ENCODE measurements at places on chromosomes 5 and 9. TPM values are rescaled to one million over a fixed set of nuclear protein-coding genes. Genes with fewer than 3 reads are reported as not detected.

DNA sequence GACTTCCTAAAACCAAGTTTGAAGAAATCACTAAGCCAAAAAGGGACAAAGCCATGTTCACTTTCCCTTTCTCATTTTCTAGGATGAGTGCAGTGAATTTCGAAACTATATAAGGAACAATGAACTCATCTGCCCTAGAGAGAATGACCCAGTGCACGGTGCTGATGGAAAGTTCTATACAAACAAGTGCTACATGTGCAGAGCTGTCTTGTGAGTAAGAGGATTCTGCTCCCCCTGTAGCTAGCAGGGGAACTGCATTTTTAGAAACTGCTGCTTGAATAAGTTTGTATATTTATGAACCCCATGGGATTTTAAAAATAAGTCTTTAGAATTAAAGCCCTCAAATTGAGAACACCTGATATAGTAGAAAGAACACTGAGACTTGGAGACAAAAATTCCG, 42.7 kb upstream of the SPINK14 start:
- H3K36me3 ChIP-seq = peaks cover 12% of the 10 kb centered on the region
- no peak for DNase-seq
- no peak overlapping the region for H3K4me3 ChIP-seq
- no peak overlapping the region for H3K27ac ChIP-seq
- H3K27me3 ChIP-seq = no peaks in the 10 kb centered on the region
- H3K4me1 ChIP-seq = no peaks in the 10 kb centered on the region

- peaks cover 3% of the 10 kb centered on the region for H3K4me1 ChIP-seq
- peaks cover 2% of the 10 kb centered on the region for H3K27me3 ChIP-seq
Measured at GRCh38 chr9:109141375-109141774, 21.6 kb upstream of the TMEM245 start.

GRCh38 chr9:123390337-123391135, 34.5 kb downstream of the CRB2 start:
- H3K27me3 ChIP-seq = peaks cover 2% of the 10 kb centered on the region
- DNase-seq = no peak
- no peak overlapping the region for H3K27ac ChIP-seq
- no peaks in the 10 kb centered on the region for H3K36me3 ChIP-seq

DNA sequence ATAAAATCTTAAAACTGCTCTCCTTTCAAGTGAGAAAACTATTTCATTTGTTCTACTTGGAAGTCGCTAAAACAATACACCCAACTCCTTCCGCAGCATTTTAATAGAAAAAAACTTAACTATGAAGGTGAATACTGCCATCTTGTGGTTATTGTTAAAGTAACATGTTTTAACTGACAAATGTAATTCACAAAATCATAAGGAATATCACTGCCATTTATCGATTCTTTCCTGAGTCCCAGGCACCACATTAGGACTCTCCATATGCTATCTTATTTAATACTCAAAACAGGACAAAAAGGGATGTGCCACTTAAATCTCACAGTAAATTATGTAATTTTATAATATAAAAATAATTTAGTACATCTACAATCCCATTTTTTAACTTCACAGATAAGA, 130.5 kb upstream of the ITGA1 start:
- no peak overlapping the region for H3K4me3 ChIP-seq
- H3K4me1 ChIP-seq = no peaks in the 10 kb centered on the region
- DNase-seq = no peak
- H3K27me3 ChIP-seq = peaks cover 33% of the 10 kb centered on the region
- no peaks in the 10 kb centered on the region for H3K36me3 ChIP-seq

GRCh38 chr5:56078278-56079156, 83.8 kb upstream of the IL6ST start:
- H3K4me3 ChIP-seq = no peak overlapping the region
- no peaks in the 10 kb centered on the region for H3K27me3 ChIP-seq
- peaks cover 25% of the 10 kb centered on the region for H3K4me1 ChIP-seq
- no peak for DNase-seq

- H3K4me3 ChIP-seq = no peak overlapping the region
- no peaks in the 10 kb centered on the region for H3K4me1 ChIP-seq
- no peak for DNase-seq
- no peaks in the 10 kb centered on the region for H3K36me3 ChIP-seq
- no peak overlapping the region for H3K27ac ChIP-seq
- H3K27me3 ChIP-seq = no peaks in the 10 kb centered on the region
Measured at GRCh38 chr5:41418220-41419031, 92.0 kb downstream of the PLCXD3 start.

GRCh38 chr5:43221502-43221901, 29.5 kb downstream of the NIM1K start:
- H3K36me3 ChIP-seq = no peaks in the 10 kb centered on the region
- no peak overlapping the region for H3K27ac ChIP-seq
- H3K4me1 ChIP-seq = no peaks in the 10 kb centered on the region
- no peak overlapping the region for H3K4me3 ChIP-seq
- peaks cover 14% of the 10 kb centered on the region for H3K27me3 ChIP-seq
- DNase-seq = no peak

GRCh38 chr9:127159325-127159801, 36.9 kb upstream of the ANGPTL2 start:
- H3K4me3 ChIP-seq = no peak overlapping the region
- no peaks in the 10 kb centered on the region for H3K27me3 ChIP-seq
- no peaks in the 10 kb centered on the region for H3K36me3 ChIP-seq
- H3K27ac ChIP-seq = peak overlapping the region; percentile 21
- DNase-seq = peak; percentile 10
- peaks cover 53% of the 10 kb centered on the region for H3K4me1 ChIP-seq

DNA sequence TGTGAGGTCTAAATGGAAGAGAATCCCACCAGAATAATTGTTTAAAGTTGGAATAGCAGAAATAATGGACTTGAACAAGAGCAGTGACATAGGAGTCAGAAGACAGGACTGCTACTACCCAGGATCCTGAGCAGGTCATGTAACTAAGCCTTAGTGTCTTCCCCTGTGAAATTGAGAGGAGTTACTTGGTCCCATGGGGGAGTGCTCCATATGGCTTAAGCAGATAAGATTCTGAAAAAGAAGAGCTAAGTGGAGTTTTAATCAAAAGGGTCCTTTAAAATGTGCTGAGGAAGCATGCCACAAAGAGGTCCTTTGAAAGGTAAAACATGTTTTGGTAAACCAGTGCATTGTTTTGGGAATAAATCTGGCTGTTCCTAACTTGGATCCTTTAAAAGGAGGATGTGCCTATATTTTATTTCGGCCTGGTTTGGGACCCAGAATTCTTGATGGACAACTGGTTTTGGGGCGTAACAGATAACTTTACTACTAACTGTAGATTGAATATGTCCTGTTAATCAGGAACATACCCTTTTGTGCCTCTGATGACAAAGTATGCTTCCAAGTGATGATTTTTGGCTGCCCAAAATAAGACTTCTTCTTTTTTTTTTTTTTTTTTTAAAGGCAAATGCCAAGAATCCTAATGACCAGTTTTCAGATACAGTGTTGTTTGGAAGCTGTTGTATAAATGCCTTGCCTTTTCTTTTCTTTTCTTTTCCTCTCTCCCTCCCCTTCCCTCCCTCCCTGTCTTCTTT, 5.7 kb downstream of the RCL1 start:
- no peak overlapping the region for H3K4me3 ChIP-seq
- no peaks in the 10 kb centered on the region for H3K36me3 ChIP-seq
- H3K4me1 ChIP-seq = peaks cover 27% of the 10 kb centered on the region
- no peaks in the 10 kb centered on the region for H3K27me3 ChIP-seq

- peak overlapping the region; percentile 83 for H3K27ac ChIP-seq
- no peaks in the 10 kb centered on the region for H3K27me3 ChIP-seq
- H3K36me3 ChIP-seq = no peaks in the 10 kb centered on the region
- H3K4me3 ChIP-seq = no peak overlapping the region
- no peak for DNase-seq
Measured at GRCh38 chr9:108162664-108163063, 673.1 kb upstream of the KLF4 start.

GRCh38 chr5:178086266-178086665, 27.1 kb upstream of the N4BP3 start:
- no peak for DNase-seq
- peaks cover 8% of the 10 kb centered on the region for H3K27me3 ChIP-seq
- no peak overlapping the region for H3K4me3 ChIP-seq
- peaks cover 1% of the 10 kb centered on the region for H3K4me1 ChIP-seq
- H3K36me3 ChIP-seq = no peaks in the 10 kb centered on the region

DNA sequence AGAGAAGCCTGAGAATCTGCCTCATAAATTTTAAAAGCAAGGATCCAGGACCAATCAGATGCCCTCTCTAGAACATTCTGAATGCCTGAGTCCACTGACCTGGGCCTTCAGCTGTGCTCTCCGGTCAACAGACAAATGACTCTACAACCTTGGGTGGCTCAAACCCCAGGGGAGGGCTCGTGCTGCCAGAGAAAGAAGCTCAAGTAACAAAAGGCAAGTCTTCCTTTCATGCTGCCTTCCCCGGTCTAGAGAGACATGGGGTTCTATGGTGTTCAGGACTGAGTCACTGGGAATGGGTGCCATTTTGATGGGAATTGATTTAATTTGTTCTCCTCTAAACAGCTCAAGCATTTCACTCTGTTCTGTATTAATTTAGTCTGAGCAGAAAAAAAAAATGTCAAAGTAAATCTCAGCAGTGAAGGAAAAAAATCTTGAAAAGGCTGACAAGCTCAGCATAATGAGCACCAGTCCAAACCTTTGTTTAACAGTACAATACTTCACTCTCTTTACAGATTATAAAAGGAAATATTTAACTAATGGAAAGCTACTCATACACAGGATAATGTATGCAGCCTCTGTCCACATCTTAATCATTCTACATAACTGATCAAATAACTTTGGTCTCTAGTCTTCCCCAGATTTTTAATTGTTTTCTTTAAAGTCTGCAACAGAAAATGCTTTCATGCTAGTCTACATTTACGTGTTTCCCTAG, 191.0 kb downstream of the GLIS3 start:
- H3K4me3 ChIP-seq = no peak overlapping the region
- DNase-seq = no peak
- H3K4me1 ChIP-seq = peaks cover 51% of the 10 kb centered on the region
- H3K36me3 ChIP-seq = no peaks in the 10 kb centered on the region
- no peak overlapping the region for H3K27ac ChIP-seq

DNA sequence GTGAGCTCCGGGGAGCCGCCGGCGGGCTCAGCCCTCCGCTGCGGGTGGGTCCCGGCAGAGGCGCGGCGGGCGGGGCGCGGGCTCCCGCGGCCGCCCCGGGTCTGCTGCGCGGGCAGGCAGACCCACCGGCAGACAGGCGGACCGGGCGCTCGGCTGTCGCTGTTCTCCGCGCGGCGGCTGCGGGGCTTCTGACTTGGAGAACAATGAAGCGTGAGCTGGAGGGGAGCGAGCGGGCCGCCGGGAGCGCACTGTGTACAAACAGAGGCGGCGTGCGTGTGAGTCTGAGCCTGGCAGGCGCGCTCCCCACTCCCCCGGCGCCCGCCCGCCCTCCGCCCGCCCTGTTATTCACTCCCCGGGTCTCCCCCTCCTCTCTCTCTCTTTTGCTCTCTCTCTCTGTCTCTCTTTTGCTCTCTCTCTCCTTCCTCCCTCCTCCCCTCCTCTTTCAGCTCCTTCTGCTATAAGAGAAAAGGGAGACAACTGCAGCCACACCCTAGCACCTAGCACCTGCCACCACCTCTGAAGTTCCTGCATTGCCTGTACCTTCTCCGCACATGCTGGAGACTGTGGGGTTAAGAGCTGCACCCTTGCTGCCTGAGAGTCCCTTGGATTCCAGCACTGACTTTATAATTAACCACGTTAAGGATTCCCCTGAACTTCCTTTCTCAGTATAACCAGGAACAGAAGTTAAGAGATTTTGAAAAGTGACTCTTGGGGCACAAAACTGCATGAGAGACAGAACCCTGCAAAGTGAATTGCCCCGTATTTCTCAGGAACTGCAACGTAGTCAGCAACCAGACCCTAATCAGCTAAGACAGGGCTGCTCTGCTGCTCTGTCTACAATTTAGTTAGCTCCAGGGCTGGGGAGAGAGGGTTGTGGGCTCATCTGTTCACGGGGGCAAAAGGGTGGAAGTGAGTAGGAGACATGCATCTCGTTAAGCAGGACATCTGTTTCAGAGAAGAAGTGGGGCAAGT, at the start of gene EDIL3:
EDIL3 (minus strand) TSS at position 277 of the 972 bp plus-strand sequence. CDS start 506 bp downstream, outside the sequence.
- peak within 1 kb of the TSS; percentile 99 for H3K27ac ChIP-seq
- H3K4me1 ChIP-seq = peaks cover 38% of the 10 kb centered on the region
- H3K4me3 ChIP-seq = peak within 1 kb of the TSS; percentile 95
- no peaks in the 10 kb centered on the region for H3K27me3 ChIP-seq
- peak; percentile 90 for DNase-seq

DNA sequence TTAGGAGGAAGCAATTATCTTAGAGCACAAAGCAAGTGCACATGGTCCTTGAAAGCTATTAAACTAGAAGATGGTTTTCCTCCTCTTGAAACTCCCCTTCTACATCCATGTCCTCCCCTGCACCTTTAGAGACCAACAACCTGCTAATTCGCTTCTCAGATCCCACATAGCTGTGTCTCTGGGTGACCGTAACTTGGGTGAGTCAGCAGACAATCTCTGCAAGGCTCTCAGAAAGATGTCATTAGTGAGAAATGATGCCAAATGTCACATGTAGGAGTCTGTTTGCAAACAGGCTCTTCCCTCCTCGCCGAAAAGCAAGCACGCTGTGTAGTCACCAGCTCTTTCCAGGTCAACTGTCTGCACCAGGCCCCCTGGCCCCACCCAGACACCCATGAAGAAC, 291.8 kb downstream of the SLIT3 start:
- H3K4me1 ChIP-seq = peaks cover 27% of the 10 kb centered on the region
- no peak for DNase-seq
- peaks cover 2% of the 10 kb centered on the region for H3K27me3 ChIP-seq
- no peak overlapping the region for H3K27ac ChIP-seq

- H3K36me3 ChIP-seq = peaks cover 4% of the 10 kb centered on the region
- no peak overlapping the region for H3K4me3 ChIP-seq
- no peaks in the 10 kb centered on the region for H3K27me3 ChIP-seq
- DNase-seq = peak; percentile 59
- peaks cover 44% of the 10 kb centered on the region for H3K4me1 ChIP-seq
- no peak overlapping the region for H3K27ac ChIP-seq
Measured at GRCh38 chr9:93585259-93585658, 8.9 kb downstream of the PHF2 start.

Gene IL9
- not detected for total RNA-seq

Gene F2RL2
- 13.0 TPM for total RNA-seq

Gene SSNA1
- 57.4 TPM for total RNA-seq

Gene ERCC6L2
- total RNA-seq = 50.5 TPM

Gene RGS7BP
- not detected for total RNA-seq

Gene GPR21
- 3.4 TPM for total RNA-seq

All from osteocyte (in vitro differentiated cells).